ENCODE measurements at places on chromosomes 3 and 15.

- DNase-seq = no peak
These were observed 30.1 kb upstream of the XIRP1 start for GRCh38 chr3:39222462-39222861.

DNA sequence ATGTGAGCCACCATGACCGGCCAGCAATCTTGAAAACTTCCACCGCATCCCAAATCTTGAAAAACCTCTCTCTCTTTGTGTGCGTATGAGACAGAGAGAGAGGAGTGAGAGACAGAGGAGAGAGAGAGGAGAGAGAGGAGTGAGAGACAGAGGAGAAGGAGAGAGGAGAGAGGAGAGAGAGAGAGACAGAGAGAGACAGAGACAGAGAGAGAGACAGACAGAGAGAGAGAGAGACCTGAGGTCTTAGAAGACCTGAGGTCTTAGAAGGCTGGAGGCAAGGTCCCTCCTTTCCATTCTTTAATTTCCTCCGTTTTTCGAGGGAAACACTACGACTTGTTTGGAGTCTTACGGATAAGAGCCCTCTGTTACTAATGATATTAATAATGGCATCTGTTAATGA lies 39.5 kb downstream of the TMEM40 start:
- no peak for DNase-seq

DNA sequence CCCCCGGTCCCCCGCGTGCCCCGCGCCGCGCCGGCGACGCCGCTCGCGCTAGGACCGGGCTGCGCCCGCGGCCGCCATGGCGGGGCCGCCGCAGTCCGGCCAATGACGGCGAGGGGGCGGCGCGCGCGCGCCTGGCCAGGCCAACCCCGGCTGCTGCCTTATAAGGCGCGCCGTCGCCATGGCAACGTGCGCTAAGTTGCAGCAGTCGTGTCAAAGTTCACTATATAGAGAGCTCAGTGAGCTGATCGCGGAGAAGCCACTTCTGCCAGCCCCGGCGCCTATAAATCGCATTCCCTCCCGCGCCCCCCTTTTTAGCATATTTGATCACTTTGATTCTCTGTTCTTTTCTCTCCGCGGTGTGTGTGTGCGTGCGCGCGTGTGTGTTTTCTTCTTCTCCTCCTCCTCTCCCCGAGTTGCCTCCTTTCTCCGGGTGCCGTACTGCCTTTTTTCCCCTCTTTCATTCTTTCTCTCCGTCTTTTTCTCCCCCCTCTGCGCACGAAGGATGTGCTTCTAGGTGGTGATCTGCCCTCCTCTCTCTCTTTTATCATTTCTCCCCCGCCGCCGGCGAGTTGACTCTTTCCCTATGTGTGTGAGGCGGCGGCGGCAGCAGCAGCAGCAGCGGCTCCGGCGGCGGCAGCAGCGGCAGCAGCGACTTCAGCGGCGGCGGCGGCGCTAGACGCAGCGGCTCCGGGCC lies at the start of gene NR2F2:
Gene NR2F2 (plus strand): TSS at position 251 of the 694 bp plus-strand sequence. CDS start 1,406 bp downstream, outside the sequence.
- DNase-seq = peak; percentile 72

- DNase-seq = no peak
These were observed 129.7 kb downstream of the MITF start for GRCh38 chr3:69868841-69869420.

DNA sequence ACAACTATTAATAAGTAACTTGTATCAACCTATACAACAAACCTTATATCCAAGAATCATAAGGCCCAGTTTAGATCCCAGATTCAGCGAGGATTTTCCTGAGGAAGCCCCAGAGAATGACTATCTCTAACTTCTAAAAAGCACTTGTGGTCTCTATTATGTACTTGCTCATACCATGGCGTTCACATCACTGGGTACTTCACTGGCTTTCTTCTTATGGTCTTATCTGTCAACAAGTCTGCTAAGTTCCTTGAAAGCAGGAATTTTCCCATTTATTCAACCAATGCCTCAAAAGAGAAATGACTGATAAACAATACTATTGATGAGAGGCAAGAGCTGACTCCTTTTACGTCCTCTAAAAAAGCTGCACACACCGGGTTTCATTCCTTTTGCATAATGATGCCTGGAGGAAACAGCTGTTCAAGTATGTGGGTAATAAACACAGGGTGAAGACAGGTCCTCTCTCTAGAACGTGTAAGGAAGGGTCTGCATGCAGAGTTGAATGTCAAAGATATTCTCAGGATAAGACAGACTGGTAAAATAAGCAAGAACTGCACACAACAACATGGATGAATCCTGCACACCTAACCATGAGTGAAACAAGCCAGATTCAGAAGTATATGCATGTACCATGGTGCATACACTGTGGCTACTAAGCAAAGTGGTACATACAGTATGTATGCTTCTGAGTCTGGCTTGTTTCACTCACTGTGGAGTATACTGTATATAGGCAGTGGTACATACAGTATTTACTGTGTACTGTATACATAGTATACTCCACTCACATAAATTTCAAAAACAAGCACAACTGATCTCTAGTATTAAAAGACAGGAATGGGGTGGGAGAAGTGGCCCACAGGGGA lies 408.7 kb downstream of the SHQ1 start:
- no peak for DNase-seq

DNA sequence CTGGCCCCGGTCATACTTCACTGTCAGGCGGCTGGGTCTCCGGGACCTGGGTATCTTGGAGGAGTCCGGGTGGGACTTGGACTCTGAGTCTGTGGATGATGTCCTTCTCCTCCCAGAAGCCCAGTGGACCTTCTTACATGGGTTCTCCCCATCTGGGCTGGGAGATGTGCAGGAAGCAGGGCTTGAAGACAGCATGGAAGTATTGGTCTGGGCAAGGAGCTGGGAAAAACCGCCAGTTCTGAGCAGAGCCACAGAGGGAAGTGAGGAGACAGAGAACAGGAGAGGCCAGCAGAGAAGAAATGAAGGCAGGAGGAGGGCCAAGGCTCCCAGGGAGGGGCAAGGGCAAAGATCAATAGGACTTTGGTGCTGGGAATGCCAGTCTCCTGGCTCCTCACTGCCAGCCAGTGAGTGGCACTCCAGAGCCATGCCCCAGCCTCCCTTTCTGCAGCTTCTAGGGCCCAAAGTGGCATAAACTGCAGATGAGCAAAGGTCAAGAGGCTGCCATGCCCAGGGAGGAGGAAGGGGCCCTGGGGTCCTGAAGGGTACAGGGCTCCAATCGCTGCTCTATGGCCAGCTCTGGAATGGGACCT lies at the start of gene PPP1R14D:
Gene PPP1R14D (minus strand): TSS at position 262 of the 590 bp plus-strand sequence. CDS start 67 bp downstream, at position 195.
- no peak for DNase-seq

GRCh38 chr15:101451266-101451799 lies 38.2 kb downstream of the PCSK6 start:
- DNase-seq = no peak

- peak; percentile 75 for DNase-seq
These were observed 572.6 kb downstream of the FOXP1 start for GRCh38 chr3:71010726-71011455.

GRCh38 chr3:152870027-152870426 lies 35.1 kb downstream of the P2RY1 start:
- DNase-seq = no peak

DNA sequence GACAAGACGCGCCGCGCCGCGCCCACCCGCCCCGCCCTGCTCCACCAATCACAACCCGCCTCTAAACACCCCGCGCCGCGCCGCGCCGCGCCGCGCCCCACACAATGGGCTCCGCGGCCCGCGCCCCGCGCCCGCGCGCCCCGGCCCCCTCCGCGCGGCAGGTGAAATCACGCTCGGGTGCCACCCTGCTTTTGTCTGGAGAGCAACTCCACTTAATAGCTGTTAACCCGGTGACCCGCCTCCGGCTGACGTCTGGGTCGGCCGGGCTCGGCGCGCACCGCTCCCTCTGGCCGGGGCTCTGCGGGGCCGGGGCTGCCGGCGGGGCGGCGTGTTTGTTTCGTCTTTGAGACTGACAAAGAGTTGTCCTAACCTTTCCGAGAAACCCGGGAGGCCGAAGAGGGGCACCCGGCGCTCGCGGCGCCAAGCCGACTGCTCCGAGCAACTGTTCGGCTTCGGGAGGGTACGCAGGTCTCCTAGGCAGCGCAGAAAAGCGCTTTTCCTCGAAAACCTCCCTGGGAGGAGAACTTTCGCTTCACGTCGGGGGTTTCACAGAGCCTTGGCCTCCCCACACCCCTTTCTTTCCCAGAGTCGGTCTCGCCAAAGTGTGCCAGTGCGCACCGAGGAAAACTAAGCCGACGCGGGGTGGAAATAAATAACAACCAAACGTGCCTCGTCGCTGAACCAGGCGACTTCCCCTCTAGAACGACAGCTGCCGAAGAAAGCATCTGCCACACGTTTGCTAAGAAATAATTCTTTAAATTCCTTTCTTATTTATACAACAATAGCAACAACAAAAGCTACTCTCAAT lies 518.4 kb downstream of the FOXP1 start:
- peak; percentile 80 for DNase-seq

DNA sequence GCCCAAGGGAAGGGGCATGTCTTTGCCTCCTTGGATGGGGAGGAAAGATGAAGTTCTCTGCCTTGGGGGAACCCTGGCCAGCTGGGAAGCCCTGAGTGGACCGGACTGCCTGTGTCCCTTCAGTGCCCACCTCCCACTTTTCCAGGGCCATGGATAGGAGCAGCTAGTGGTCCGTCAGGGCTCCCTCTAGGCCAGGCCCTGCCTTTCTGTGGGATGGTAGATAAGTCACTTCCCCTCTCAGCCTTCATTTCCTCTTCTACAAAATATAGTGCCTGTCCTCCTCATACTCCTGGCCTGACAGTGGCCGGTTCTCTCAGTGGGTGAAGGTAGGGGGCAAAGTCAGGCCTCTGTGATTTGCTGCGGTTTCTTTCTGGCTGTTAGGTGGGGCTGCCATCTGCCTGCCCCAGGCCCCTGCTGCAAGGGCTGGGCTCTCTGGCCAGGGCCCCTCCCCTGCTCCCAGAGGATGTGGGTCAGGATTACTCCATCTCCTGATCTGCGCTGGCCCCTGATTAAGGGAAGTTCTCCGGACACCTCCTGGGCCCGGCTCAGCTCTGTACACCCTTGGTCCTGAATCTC lies 1.4 kb downstream of the PLEKHO2 start:
- DNase-seq = no peak

DNA sequence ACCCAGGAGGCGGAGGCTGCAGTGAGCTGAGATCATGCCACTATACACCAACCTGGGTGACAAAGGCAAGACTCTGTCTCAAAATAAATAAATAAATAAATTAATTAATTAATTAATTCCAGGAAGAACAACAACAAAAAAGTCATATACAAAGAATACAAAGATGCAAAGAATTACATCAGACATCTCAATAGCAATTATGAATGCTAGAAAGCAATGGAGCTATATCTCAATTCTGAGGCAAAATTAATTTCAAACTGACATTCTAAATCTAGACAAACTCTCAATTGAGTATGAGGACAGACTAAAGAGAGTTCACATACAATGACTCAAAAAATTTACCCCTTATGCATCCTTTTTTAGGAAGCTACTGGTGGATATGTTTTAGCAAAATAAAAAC lies 69.6 kb upstream of the CTNNB1 start:
- no peak for DNase-seq

- no peak for DNase-seq
These were observed 208.1 kb downstream of the SLCO3A1 start for GRCh38 chr15:92061511-92062195.

GRCh38 chr3:48621461-48621869 lies at the start of gene TMEM89:
Gene TMEM89, minus strand, starts transcription at chr3:48621769. Its CDS starts 13 bp downstream, at chr3:48621756.
- no peak for DNase-seq

- DNase-seq = no peak
These were observed 217.6 kb downstream of the TPRG1 start for GRCh38 chr3:189389346-189389745.

DNA sequence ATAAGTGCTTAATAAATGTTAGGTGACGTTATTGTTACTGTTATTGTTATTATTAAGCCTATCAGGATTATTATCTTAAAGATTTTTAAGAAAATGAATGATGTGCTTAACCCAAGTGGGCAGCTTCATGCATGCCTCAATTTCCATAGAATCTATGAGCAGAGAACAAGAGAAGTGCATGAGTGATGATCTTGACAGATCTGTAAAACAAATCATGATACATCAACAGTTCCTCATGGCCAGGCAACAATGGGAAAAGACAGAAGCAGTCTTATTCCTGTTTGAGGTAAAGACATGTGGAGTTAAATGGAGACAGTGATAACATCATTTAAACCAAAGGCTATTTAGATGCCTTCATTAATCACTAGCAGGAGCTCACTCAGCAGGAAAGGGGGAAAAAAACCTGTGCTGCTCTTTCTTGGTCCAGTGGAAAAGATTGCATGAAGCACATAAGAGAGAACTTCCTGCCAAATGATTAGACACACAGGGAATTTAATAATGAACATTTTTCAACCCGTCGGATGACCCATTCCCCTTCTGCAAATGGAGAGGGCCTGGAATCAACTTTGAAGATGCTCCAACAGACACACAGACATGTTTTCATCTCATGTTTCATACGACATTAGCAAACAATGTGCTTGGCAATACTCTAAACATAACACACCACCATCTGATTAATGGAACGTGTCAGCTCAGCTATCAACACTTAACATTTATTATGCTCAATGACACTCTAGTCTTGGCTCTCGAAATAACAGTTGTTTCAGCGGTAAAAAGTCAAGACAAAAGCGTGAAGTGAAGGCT lies 212.2 kb upstream of the LRRN1 start:
- no peak for DNase-seq

DNA sequence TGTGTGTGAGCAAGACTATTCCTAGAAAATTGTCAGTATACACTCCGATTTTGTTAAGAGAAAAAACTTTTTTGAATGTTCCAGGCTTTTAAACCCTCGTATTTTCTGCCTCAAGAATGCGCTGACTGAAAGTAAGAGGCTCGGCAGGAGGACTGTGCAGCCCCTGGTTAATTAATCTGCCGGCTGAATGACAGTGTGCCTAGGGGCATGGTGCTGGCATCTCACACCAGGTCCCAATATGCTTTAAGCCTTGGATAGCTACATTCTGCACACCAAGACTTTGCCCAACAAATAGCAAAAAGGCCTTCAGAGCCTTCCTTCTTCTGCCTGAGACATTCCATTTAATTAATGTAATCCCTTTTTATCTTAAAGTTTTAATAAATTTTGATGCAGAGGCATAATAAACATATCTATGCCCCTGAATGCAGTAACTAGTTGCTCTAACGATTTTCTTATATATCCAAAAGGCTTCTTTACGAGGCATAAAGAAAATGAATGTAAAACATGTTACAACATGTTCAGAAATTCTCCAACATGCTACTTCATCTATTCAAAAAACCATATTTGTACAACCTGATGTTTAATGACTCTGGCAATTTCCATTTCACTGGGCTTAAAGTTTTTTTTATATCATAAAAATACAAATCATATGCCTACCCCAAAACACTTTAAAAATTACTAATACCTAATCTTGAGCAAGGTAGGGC lies 37.9 kb downstream of the DPH6 start:
- DNase-seq = no peak

DNA sequence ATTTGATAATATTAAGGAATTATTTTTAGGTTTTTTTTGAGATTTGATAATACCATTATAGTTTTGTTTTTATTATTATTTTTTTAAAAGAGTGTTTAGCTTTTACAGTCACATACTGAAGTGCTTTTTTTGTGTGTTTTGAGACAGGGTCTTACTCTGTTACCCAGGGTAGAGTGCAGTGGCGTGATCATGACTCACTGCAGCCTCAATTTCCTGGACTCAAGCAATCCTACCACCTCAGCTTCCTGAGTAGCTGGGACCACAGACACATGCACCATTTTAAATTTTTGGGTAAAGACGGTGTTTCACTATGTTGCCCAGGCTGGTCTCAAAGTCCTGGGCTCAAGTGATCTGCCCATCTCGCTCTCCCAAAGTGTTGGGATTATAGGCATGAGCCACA lies 73.0 kb downstream of the SUMF1 start:
- no peak for DNase-seq

Measured in activated CD8-positive, alpha-beta memory T cell treated with anti-CD3 and anti-CD28 coated beads, Interleukin-2, amount 50 U/mL, for 48 hours (primary cell).